ENCODE measurements at places on chromosomes 3 and 15.

- no peak for DNase-seq
Observed at GRCh38 chr3:57587905-57588304, 9.2 kb downstream of the ARF4 start.

GRCh38 chr3:26498271-26498670 lies 124.3 kb upstream of the LRRC3B start:
- no peak for DNase-seq

- DNase-seq, result no peak
Observed at GRCh38 chr3:59443618-59444293, 393.9 kb upstream of the CFAP20DC start.

- no peak for DNase-seq
Observed at GRCh38 chr3:179265092-179265491, 14.2 kb upstream of the KCNMB3 start.

DNA sequence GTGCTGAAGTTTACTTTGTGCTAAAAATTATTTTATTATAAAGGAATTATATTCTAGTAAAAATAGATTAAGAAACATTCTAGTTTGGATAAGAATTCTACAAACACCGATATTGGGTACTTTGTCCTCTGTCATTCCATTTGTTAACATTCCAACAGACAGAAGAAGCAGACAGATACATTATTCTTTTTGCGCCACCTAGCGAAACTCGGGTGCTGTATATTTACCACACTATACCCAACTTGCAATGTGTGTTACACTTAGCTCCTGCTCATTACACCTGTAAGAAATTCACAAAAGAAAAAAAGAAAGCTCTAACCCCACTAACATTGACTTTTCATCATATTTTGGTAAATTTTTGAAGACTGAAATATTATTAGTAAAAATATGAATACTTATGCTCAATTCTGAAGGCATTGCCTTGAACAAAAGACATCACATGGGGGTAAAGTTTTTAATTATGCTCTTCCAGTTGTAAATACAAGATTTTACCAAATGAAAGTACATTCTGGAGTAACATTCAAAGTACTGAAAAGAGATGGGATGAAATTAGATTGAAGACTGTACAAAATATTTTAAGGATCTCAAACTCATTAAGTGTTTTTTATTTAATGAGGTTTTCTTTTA lies 136.5 kb upstream of the MLF1 start:
- peak; percentile 49 for DNase-seq

DNA sequence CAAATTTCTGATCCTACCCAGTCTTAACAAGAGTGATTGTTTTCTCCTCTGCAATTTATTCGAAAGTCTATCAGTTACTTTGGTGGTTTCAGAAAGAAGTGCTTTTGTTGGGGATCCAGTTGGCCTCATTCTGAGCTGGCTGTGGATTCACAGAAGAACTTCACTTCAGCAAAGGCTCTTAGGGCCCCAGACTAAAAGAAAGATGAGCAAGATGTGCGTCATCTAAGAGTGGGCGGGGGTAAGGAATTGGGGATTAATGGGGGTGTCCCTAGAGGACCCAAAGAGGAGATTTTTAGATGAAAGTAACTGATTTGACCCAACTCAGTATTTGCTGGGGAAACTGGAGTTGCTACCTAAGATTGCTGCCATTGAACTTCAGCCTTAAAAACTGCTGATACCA lies 63.9 kb upstream of the TSEN2 start:
- no peak for DNase-seq

DNA sequence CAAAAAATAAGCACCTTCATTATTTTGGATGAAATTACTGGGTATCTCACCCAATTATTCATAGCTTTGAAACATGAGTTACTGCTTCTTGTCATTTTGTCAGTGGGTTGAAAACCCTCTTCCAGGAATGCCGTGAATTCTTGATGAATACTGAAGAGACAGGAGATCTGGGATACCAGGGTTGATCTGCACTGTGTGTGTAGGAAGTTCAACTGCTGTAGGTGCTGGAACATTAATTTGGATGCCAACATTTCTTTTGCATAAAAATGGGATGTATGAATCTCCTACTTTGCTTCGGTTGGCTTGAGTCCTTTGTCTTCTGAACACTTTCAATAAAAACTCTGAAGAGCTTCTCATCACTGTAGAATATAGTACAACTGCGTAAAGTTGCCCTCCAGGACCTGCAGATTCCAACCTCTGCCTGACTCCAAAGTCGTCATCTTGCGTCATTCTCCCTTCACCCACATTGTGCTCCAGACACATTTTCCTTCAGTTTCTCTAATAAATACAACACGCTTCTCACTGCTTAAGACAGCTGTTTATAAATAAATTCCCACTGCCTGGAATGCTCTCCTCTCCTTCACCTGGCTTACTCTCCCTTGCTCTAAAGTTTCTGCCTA lies 312.7 kb upstream of the TGFBR2 start:
- DNase-seq, result no peak

GRCh38 chr15:81642451-81642990 lies 268.5 kb upstream of the TMC3 start:
- DNase-seq, result no peak

Data from spinal cord (tissue), 10 donors.